NCI-H345 (cell line): ENCODE measurements at places on chromosomes 3 and 15.

- DNase-seq, result no peak
Measured at GRCh38 chr3:12395349-12396012, 88.8 kb upstream of the TSEN2 start.

- DNase-seq, result no peak
Measured at GRCh38 chr15:96334017-96334704, 3.7 kb downstream of the NR2F2 start.

- no peak for DNase-seq
Measured at GRCh38 chr3:71525391-71525790, 58.1 kb downstream of the FOXP1 start.

GRCh38 chr3:143856252-143856970 lies 8.1 kb upstream of the SLC9A9 start:
- no peak for DNase-seq

GRCh38 chr3:133113927-133114597 lies 75.9 kb downstream of the TMEM108 start:
- no peak for DNase-seq

DNA sequence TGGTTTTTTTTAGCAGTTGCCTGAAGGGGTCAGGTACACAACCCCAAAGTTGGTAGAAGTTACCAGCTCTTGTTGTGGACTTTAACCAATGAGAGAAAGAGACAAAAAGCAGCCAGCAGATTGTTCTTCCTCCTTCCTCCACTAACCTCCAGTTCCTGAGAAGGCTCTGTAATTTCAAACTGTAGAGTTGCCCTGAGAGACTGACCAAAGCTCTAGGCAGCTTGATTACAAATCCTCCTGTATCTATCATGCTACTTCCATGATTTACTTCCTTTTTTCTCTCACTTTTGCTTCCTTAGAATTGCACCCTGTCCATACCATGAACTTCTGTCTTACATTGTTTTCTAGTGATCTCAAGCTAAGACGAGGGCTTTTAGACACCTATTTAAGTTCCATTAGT lies 29.2 kb downstream of the NSUN3 start:
- no peak for DNase-seq

GRCh38 chr15:38941399-38941953 lies 376.9 kb upstream of the RASGRP1 start:
- no peak for DNase-seq

DNA sequence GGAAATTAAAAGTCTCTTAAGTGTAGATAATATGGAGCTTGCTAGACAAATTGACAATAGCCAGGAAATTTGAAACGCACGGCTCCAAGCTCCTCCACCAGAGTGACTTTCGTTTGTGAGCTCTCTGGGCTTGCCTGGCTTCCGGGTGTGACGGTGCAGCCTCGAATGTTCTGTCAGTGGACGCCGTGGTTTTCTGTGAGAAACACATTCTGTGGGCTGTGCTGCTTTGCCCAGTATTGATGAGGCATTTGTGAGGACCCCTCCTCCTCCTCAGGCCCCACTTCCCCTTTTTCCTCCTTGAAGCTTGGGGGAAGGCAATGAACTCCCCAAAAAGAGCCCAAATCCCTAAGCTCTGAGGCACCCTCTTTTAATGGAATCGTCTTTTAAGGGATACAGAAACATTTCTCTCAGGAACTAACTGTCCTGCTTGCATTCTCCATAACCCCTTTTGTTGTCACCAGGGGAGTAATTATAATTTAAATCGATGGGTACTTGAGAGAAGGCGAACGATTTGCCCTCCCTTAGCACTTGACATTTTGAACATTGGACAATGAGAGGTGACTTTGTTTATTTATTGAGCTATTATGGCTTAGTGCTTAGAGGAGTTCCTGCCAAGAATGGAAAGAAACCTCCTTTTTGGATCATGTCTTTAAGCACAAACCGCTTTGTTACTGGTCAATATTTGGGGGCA lies 40.8 kb downstream of the POLR2M start:
- no peak for DNase-seq

GRCh38 chr3:13879946-13880810 lies at the start of gene WNT7A:
Gene WNT7A (minus strand): TSS chr3:13880071. CDS start chr3:13879816, 255 bp downstream.
- peak; percentile 21 for DNase-seq
